NAMALWA (cell line): ENCODE measurements at places on chromosomes 6 and 20.

DNA sequence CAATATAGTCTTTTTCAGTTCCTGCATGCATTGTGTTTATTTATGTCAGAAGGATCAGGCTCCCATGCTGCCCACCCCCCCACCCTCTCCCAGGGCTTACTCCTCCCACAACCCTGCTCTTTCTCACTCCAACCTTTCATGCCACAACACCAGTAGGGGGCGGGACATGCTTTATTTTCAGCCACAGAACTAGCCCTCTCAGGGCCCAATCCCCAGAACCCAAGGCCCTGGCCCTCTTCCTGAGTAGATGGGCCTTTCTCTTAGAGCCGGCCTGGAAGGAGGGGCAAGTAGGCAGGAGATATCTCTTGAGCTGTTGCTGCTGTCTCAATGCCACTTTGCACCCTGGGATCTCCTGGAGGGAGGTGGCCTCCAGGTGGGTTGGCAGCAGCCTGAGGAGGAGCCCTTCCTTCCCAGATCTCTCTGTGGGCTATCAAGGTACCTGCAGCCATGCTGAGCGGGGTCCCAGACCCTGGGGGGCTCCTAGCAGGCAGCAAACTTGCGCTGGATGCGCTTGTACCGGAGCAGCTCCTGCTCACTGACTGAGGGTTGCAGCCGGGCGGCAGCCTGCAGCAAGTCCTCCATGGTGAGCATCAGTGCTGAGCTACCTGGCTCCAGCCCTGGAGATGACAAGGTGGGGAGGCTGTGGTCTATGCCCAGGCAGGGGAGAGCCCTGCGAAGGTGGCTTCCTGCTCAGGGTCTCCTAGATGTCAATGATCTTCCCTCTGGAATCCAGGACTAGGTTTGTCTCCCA lies 3.5 kb downstream of the GNMT start:
- peak; percentile 75 for DNase-seq

- no peak for DNase-seq
Observed at GRCh38 chr6:18185624-18186023, 30.4 kb downstream of the KDM1B start.

DNA sequence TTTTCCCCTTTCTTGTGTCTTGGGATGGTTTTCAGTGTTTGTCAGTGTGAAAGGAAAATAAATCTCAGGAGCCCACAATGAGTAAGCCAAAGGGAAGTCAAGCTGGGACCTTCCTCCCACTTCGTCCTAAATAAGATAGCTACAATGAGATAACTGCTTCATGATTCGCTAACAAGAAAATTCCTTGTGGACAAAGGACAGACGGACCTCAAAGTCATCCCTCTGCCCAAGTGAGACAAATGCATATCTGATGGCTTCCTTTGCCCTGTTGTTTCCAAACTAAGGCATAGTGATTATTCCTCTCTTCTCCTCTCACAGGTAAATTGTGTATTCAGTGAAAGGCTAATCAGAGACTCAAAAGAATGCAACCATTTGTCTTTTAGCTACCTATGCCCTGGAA lies 26.1 kb upstream of the ADTRP start:
- no peak for DNase-seq

- DNase-seq: peak; percentile 64
Observed at GRCh38 chr6:100719883-100720682, 161.0 kb downstream of the ASCC3 start.

- peak; percentile 65 for DNase-seq
Observed at GRCh38 chr6:50791900-50792508, 26.7 kb upstream of the TFAP2B start.

GRCh38 chr20:62294516-62294915 lies 8.3 kb upstream of the ADRM1 start:
- no peak for DNase-seq

GRCh38 chr6:17932330-17932852 lies 55.0 kb downstream of the KIF13A start:
- no peak for DNase-seq

GRCh38 chr6:100673641-100674040 lies 207.5 kb downstream of the ASCC3 start:
- DNase-seq: no peak

DNA sequence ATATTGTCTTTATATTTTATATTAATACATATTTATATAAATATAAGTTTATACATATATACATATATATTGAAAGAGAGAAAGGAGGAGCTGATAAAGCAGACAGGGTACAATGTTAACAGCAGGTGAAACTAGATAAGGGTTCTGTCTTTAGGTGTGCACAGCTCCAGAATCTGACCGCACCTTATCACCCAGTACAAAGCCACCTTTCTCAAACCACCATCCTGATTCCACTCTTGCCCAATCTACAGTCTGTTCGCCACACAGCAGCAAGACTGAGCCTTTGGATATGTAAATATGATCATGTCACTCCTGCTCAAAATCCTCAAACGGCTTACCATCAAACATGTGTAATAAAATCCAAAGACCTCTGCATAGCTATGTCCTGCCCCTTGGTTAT lies 34.7 kb upstream of the ASCC3 start:
- no peak for DNase-seq

DNA sequence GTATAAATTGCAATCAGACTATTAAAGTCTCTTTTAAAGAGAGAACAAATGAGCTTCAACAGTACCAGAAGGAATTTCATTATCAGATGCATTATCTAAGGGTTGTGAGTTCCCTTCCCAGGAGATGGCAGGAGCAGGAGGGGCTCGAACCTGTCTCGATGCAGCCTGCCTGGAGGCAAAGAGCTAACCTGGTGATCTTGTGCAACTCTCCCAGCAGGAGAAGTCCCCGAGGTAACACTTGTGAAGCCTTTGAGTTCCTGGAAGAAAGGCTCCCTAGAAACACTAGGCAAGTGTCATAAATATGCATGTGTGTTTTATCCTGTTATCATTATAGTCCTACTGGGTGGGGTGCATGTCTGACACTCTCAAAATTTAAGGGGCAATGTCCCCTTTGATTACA lies 232.2 kb upstream of the ARID1B start:
- DNase-seq: no peak

GRCh38 chr6:27297857-27298730 lies 14.0 kb downstream of the POM121L2 start:
- DNase-seq: no peak

DNA sequence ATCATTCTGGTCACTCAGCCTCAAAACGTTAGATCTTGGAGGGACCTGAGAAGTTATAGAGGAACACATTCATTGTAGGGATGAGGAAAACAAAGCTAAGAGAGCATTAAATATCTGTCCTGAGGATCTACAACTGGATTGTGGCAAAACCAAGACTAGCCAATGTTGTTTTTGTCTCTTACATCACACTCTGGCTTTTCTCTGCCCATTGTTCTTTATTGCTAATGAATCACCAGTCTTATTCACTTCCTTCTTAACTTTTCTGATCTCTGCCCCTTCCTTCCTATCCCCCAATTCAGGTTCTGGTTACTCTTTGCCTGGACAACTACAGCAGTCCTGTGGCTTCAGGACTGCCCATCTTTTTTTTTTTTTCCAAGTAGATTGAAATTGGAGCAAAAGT lies 57.0 kb upstream of the PREP start:
- DNase-seq: no peak

DNA sequence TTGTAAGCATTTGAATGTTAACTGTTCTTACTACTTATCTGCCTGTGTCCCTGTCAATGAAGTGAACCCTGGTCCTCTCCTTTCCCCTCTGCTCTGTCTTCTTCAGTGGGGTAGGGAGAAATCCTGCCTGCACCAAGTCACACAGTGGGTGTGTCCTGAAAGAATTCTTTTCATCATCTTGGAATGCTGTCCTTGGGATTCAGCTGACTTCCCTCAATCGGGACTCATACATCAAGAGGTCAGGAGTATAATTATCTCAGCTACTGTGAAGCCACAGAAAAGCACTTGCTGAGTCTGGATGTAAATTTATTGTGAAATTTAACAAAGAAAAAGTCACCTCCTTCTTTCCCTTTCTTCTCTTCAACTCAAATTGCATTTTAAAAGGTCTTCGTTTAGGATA lies 328.5 kb downstream of the SOX4 start:
- DNase-seq: no peak

DNA sequence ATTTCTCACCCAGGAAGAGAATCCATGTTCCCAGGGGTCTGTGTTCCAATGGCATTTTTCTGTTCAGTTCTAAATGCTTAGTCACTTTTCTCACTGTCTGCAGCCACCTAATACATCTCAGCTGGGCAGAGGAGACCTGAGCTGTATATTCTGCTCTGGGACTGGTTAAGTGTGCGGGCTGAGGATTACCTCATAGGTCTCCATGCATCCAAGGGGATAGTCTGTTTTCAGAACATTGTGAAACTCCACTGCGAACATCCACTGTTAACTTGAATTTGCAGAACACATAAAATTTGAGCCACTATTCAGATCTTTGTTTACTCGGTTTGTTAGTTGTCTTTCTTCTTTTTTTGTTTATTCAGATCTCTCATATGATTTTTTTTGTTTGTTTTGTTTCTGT lies 947.1 kb downstream of the TFAP2A start:
- no peak for DNase-seq

DNA sequence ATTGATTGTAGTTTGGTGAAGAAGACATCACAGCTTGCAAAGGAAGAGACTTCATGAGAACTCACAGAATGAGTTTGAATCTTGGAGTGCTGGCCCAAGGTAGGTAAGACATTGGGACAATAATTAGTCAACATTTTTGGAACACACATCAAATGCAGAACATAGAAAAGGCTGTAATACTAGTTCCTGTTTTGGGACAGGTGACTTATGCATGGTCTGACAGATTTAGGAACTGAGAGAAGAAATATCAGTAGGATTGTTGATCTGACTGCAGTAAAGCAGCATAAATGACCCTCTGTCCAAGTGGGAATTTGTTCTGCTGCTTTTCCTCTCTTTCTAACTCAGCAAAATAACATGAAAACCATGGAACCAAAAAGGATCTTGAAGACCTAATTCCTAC lies 102.3 kb upstream of the MAP3K7 start:
- no peak for DNase-seq

DNA sequence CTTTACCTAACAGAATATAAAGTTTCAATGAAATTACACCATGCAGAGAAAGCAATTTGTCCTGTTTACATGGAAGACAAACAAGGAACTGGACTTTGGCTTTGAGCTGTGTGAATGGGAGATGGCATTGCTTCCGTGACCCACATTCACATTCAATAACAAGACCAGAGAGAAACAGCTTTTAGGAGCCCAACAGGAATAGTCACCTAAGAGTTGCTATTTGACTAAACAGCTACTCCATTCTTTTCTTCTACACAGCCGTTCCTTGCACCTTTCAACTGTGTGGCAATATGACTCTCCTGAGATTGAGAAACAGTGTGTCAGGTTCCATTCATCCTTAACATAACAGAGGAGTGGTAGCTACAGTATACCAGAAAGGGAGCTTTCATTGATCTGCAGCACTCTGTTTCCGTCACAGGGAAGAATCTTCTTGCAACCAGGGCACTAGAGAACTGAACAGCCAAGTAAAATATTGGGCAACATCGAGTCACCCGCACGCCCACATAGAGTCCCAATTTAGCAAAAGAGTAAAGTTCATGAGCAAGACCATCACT lies 355.1 kb downstream of the HAO1 start:
- DNase-seq: no peak

- DNase-seq: no peak
Observed at GRCh38 chr6:155197932-155198331, 65.9 kb upstream of the CLDN20 start.

DNA sequence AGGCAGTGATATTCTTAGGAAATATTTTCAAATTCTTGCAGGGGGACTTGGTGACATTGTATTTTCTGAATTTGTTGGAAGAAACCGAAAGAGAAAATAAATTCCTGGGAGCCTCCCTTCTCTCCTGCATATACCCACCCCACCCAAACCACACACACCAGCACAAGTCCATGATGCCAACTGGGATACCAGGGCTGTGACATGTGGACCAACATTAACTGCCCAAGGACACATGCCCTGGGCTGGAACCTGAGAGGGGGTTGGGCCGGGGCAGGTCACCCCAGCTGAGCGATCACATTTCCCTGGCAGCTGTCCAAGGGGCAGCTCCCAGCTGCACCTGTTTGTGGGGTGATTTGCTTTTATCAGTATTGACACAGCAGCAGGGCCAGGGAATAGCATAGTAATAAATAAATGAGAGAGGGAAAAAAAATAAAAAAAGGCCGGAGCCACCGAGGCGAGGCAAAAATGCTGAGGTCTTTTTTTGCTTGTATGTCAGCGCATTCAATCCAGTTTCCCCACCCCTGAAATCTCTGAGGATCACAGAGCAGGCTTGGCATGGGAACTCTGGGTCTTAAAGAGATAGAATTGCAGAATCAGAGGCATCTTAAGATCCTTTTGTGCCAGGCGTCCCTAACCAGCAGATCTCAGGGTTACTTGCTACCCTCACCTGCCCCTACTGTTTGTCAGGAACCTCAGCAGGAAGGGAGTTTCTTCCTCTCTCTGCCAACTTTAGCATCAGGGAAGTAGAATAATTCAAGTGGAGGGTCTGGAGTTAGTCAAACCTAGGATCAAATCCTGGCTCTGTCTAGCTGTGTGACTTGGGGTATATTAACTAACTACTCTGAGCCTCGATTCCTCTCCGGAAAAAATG lies 66.5 kb upstream of the PIM1 start:
- DNase-seq: peak; percentile 92
